ENCODE measurements at places on chromosomes 1 and 21.

GRCh38 chr1:33687000-33687399 is 176.9 kb upstream of the HMGB4 start:
- no peak for DNase-seq

- no peak for DNase-seq
Measured at GRCh38 chr1:4046836-4047461, 146.9 kb upstream of the C1orf174 start.

GRCh38 chr1:39091845-39092645 is 65.9 kb downstream of the NDUFS5 start:
- DNase-seq = peak; percentile 40

DNA sequence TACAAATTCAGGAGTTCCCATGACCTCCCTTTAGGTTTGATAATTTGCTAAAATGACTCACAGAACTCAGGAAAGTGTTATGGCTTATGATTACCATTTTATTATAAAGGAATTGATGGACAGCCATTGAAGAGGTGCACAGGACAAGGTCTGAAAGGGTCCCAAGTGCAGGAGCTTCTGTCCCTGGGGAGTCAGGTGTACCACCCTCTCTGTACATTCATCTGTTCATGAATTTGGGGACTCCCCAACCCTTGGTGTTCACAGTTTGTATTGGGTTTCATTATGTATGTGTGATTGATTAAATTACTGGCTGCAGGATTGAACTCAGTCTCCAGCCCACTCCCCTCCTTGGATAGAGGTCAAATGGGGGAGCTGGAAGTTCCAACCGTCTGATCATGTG is 10.8 kb upstream of the IL10RB start:
- DNase-seq = no peak
